ENCODE measurements at places on chromosomes 2 and 18.
A peak's percentile ranks its signal among the peaks of the same experiment; 100 is the strongest.

GRCh38 chr2:68387408-68388350 is 22.6 kb downstream of the PLEK start:
- peak; percentile 88 for DNase-seq
- H3K27me3 ChIP-seq = no peaks in the 10 kb centered on the region
- peaks cover 60% of the 10 kb centered on the region for H3K4me1 ChIP-seq

DNA sequence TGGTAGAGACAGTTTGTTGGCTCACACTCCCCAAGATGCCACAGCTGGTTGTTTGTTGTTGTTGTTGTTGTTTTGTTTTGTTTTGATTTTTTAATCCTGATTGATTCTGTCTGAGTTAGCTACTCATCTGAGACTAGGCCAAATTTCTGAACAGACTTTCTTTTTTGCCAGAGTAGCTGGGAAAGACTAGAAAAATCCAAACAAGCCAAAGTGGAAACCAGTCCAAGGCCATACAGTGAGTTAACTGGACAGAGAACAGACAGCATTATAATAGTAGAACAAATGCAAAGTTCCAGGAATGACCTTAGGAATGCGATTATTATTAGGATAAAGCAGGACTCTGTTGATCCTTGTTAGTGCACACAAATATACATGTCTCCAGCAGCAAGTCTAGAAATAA is 43.8 kb upstream of the CYP26B1 start:
- no peak overlapping the region for H3K27ac ChIP-seq
- H3K4me3 ChIP-seq = no peak overlapping the region
- DNase-seq = no peak

GRCh38 chr18:32754508-32755263 is 18.1 kb downstream of the KLHL14 start:
- no peaks in the 10 kb centered on the region for H3K36me3 ChIP-seq
- no peak overlapping the region for H3K4me3 ChIP-seq
- H3K27me3 ChIP-seq = peaks cover 29% of the 10 kb centered on the region
- H3K4me1 ChIP-seq = no peaks in the 10 kb centered on the region
- DNase-seq = no peak

DNA sequence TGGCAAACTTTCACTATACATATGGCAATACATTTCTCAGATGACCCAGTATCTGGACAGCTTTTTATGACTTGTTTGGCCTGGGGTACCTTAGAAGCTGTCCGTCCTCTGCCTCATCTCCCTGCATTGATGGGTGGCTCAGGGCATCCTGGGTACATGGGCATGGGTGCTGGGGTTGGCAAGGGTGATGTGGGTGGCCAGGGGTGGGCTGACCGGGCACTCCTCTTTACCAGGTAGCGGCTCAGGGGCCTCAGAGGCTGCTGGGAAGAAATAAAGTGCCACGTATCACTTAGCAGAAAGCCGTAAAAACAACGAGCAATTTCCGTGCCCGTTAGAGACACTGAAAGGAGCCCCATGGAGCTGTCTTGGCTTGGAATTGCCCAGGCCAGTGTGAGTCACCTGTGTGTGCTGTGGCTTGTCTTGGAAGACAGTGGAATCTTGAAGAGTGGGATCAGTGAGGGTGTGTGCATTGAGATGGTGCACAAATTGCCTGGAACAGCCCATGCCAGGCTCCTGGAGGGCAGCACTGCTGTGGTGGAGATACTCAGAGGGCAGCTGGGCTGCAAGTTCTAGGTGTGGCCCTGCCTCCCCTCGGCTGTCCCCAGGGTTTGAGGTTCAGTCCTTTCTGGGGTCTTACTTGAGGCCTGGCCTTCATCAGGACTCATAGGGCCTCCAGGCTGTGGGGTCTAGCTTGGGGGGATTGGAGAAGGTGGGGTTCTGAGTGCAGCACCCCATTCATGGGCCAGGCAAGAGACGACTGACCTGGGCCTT is 88.8 kb downstream of the FHOD3 start:
- H3K4me1 ChIP-seq = no peaks in the 10 kb centered on the region
- no peak overlapping the region for H3K27ac ChIP-seq
- no peaks in the 10 kb centered on the region for H3K36me3 ChIP-seq
- DNase-seq = no peak
- no peak overlapping the region for H3K4me3 ChIP-seq

DNA sequence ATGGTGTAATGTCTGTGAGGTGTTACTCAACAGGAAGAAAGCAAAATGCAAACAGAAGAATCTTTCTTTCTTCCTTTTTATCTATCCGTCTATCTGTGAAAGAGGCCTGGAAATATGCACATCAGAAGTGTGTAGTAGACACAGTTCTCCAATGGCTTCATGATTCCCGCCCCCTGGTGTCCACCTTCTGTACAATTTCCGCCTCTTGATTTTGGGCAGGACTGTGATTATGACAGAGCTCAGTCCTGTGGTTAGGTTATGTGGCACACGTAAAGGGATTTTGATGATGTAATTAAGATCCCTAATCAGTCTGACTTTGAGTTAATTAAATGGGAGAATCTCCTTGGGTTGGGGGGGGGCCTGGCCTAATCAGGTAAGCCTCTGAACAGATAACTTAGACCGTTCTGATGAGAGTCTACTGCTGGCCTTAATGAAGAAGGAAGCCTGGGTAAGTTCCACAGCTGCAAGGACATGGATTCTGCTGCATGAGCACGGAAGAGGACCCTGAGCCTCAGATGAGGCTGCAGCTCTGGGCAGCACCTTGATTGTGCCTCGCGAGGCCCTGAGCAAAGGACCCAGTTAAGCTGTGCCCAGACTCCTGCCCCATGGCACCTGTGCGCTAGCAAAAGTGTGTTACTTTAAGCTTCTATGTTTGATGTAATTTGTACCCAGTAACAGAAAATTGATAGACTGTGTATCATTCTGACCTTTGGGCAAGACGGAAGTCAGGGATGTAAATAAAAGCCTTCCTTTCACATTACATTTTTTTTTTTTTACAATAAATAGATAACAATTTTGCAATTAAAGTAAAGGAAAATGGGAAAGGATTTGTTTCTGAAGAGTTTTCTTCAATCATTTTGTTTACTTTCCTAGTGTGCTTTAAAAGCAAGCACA is 11.3 kb upstream of the KCNF1 start:
- peak; percentile 62 for DNase-seq
- H3K4me1 ChIP-seq = no peaks in the 10 kb centered on the region
- H3K36me3 ChIP-seq = no peaks in the 10 kb centered on the region
- no peaks in the 10 kb centered on the region for H3K27me3 ChIP-seq
- no peak overlapping the region for H3K27ac ChIP-seq
- H3K4me3 ChIP-seq = no peak overlapping the region

DNA sequence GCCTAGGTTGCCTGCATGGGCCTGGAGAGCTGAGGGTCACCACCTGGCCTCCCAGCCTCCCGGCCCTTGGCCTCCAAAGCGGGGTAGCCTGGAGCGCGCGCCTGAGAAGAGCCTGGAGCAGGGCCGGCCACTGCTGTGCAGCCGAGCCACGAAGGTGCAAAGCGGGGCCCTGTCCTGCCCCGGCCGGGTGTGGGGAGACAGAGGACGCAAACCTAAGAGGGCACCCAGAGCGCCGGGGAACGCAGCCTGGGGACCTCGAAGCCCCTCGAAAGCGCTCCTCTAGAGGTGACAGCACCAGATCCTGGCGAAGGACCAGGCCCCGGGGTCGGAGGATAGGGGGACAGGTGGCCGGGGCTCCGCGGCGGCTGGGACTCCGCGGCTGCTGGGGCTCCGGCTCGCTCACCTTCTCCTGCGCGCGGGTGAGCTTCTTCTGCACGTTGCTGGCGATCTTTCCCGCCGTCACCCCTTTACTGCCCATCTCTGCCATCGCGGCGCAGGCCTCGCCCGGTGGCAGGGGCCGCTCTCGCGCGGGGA is 430 bp downstream of the BIN1 start:
- no peaks in the 10 kb centered on the region for H3K4me1 ChIP-seq
- no peak for DNase-seq
- no peaks in the 10 kb centered on the region for H3K36me3 ChIP-seq

DNA sequence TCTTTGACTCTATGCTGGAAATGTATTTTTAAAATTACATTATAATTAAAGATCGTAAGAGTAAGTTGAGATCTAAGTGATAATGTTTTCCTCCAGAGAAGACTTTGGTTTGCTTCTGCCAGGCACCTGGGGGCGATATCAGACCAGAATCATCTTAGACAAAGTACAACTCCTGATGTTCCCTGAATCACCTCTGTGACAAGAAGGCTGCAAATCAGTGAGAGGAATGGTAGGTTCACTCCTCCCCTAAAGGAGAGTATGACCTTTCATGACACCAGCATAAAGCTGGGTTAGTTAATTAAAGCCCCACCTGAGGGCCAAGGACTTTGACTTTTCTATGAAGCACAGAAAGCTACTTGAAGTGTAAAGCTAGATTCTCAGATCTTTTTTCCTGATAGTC is 114.4 kb upstream of the DTNA start:
- H3K36me3 ChIP-seq = no peaks in the 10 kb centered on the region
- DNase-seq = peak; percentile 22
- no peak overlapping the region for H3K27ac ChIP-seq
- H3K27me3 ChIP-seq = no peaks in the 10 kb centered on the region
- H3K4me1 ChIP-seq = no peaks in the 10 kb centered on the region
- H3K4me3 ChIP-seq = no peak overlapping the region

DNA sequence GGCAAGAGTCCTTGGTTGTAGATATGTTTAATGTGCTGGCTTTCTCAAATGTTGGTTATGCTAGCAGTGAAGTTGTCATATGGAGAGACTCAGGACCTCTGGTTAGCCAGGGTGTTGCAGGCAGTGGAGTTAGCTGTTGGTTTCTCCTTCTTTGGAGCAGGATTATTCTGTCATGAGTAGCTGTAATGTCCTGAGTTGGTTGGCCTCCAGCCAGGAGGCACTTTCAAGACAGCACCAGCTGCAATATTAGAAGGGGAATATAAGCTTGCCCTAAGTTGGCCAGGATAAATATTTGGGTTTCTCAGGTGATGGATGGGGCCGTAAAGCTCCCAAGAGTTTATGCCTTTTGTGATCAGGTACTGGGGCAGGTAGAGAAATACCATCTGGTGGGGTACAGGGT is 65.5 kb downstream of the MSTN start:
- no peaks in the 10 kb centered on the region for H3K27me3 ChIP-seq
- H3K27ac ChIP-seq = no peak overlapping the region
- H3K4me1 ChIP-seq = no peaks in the 10 kb centered on the region
- H3K4me3 ChIP-seq = no peak overlapping the region
- DNase-seq = no peak

DNA sequence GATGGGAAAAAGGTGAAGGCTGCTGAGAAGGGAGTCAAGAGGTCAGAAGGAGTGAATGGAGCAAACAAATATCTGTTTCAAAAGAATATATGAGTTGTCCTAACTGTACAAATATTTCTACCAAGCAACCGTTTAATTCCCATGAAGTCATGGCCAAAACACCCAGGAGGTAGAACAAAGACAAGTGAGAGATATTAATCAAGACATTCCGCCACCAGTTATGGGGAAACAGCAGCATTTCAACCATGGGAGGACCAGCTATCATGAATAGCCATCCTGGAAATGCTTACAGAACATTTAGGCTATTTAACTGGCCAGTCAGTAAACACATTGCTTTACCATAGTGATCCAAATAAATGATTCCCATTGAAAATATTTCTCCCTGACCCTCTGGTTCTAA is 396.3 kb downstream of the IRS1 start:
- H3K4me3 ChIP-seq = no peak overlapping the region
- H3K27ac ChIP-seq = no peak overlapping the region
- no peak for DNase-seq
- no peaks in the 10 kb centered on the region for H3K36me3 ChIP-seq
- no peaks in the 10 kb centered on the region for H3K27me3 ChIP-seq

GRCh38 chr2:71669628-71670429 is 216.5 kb downstream of the DYSF start:
- H3K4me1 ChIP-seq = no peaks in the 10 kb centered on the region
- no peak for DNase-seq
- H3K27ac ChIP-seq = no peak overlapping the region
- no peaks in the 10 kb centered on the region for H3K36me3 ChIP-seq
- H3K27me3 ChIP-seq = no peaks in the 10 kb centered on the region

DNA sequence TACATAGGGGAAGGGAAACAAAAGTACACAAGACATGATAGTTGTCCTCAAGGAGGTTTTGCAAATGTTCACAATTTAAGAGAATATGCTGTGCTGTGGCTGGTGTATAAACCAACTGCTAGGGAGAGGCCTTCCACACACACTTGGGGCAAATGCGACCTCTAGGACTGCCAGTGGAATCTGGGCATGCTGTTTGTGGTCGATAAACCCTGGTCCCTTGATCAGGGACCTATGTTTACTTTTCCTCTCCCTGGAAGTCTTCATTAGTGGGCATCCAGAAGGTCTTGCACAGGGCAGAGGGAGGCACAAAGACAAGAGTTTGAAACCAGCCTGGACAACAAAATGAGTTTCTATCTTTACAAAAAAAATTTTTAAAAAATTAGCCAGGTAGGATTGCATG is 7.3 kb upstream of the IL1B start:
- no peak overlapping the region for H3K27ac ChIP-seq
- H3K4me1 ChIP-seq = peaks cover 17% of the 10 kb centered on the region
- no peak for DNase-seq
- H3K4me3 ChIP-seq = no peak overlapping the region

- no peaks in the 10 kb centered on the region for H3K36me3 ChIP-seq
- DNase-seq = peak; percentile 47
- no peak overlapping the region for H3K27ac ChIP-seq
- no peaks in the 10 kb centered on the region for H3K27me3 ChIP-seq
Observed at GRCh38 chr2:72780477-72780876, 45.4 kb downstream of the EXOC6B start.

- no peaks in the 10 kb centered on the region for H3K36me3 ChIP-seq
- no peaks in the 10 kb centered on the region for H3K4me1 ChIP-seq
- H3K27ac ChIP-seq = no peak overlapping the region
- H3K4me3 ChIP-seq = no peak overlapping the region
- H3K27me3 ChIP-seq = no peaks in the 10 kb centered on the region
Observed at GRCh38 chr2:26838121-26838906, 9.6 kb upstream of the DPYSL5 start.

- no peaks in the 10 kb centered on the region for H3K27me3 ChIP-seq
- H3K4me1 ChIP-seq = no peaks in the 10 kb centered on the region
- no peak for DNase-seq
- H3K36me3 ChIP-seq = no peaks in the 10 kb centered on the region
Observed at GRCh38 chr2:124254621-124255020, 229.5 kb downstream of the CNTNAP5 start.

DNA sequence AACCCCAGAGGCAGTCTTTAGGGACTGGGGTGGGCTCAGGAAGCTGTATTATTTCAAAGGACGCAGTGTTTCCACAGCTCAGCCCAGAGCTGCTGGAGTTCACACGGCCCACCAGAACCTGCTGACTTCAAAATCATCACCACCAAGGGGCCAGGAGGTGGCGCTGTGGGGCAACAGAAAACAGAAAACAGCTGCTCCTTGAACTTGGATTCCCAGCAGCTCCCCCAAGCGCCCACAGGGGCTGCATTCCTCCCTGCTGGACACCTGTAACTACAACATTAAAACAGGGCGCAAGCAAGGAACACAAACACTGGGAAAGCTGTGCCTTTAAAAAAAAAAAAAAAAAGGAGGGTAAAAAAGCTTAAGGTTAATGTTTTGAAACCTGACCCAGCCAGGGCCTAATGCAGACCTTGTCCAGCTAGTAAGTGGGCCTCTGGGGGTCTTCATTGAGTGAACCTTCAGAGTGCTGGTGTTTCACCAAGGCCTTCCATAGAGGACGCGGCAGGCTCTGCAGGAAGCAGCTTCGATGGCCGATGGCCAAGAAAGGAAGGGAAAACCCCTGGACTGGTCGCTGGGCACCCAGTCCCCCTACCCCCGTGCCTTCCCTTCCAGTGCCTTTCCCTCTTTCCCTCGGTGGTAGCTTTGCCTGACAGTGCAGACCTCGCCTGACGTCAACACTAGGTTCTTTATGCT is 25.9 kb downstream of the MLPH start:
- no peak overlapping the region for H3K4me3 ChIP-seq
- H3K27me3 ChIP-seq = peaks cover 2% of the 10 kb centered on the region
- no peaks in the 10 kb centered on the region for H3K4me1 ChIP-seq
- no peaks in the 10 kb centered on the region for H3K36me3 ChIP-seq

- H3K36me3 ChIP-seq = peaks cover 26% of the 10 kb centered on the region
- no peaks in the 10 kb centered on the region for H3K4me1 ChIP-seq
- no peak overlapping the region for H3K4me3 ChIP-seq
- H3K27ac ChIP-seq = no peak overlapping the region
- no peak for DNase-seq
Observed at GRCh38 chr18:2617401-2617998, 38.0 kb upstream of the SMCHD1 start.
